ENCODE measurements at places on chromosomes 12 and 14. TPM values are rescaled to one million over a fixed set of nuclear protein-coding genes. Genes with fewer than 3 reads are reported as not detected.

DNA sequence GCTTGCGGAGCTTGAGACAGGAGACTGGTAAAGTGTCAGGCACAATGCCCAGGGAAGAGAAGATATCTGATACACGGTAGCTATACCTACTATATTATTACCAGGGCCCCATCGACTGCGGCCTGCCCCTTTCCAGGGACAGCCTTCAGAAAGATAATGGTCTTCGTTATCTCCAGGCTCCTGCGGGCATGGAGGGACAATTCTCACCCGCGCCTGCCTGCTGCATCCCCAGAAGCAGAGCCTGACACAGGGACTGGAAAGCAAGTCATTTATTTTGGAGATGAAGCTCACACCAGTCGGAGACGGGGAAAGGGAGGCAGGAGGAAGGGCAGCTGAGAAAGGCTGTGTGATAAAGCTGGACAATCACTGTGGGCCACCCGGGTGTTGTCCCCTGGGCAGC is 67.9 kb upstream of the FAM222A start:
- H3K36me3 ChIP-seq: no peaks in the 10 kb centered on the region
- DNase-seq: no peak
- H3K4me1 ChIP-seq: no peaks in the 10 kb centered on the region
- no peaks in the 10 kb centered on the region for H3K27me3 ChIP-seq
- H3K4me3 ChIP-seq: no peak overlapping the region
- no peak overlapping the region for H3K27ac ChIP-seq

GRCh38 chr12:85825746-85826145 is 10.5 kb downstream of the RASSF9 start:
- H3K27me3 ChIP-seq: no peaks in the 10 kb centered on the region
- no peak for DNase-seq

CDK2 gene
- 60.8 TPM for total RNA-seq

DNA sequence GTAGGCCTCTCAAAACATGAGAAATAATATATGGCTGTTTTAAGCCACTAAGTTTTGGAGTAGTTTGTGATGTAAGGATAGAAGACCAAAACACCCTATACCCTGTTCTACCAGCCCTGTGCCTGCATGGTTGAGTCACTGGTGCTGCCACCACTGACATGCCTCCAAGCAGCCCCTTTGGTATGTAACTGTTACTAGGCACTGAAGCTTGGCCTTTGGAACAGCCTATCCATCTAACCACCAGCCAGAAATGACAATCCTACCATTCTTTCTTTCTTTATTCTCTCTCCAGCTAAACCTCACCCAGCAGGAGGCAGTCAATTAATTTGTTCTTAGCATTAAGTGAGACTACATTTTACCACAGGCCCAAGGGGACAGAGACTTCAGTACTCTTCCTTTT is 240.3 kb downstream of the MSRB3 start:
- H3K4me1 ChIP-seq: no peaks in the 10 kb centered on the region
- H3K27ac ChIP-seq: no peak overlapping the region
- no peaks in the 10 kb centered on the region for H3K27me3 ChIP-seq
- H3K36me3 ChIP-seq: no peaks in the 10 kb centered on the region
- H3K4me3 ChIP-seq: no peak overlapping the region

GRCh38 chr14:61537563-61538463 is 157.5 kb upstream of the HIF1A start:
- no peaks in the 10 kb centered on the region for H3K27me3 ChIP-seq
- peaks cover 6% of the 10 kb centered on the region for H3K4me1 ChIP-seq
- H3K27ac ChIP-seq: peak overlapping the region; percentile 63
- DNase-seq: peak; percentile 56
- no peak overlapping the region for H3K4me3 ChIP-seq

RHOJ gene
- total RNA-seq: not detected

DNA sequence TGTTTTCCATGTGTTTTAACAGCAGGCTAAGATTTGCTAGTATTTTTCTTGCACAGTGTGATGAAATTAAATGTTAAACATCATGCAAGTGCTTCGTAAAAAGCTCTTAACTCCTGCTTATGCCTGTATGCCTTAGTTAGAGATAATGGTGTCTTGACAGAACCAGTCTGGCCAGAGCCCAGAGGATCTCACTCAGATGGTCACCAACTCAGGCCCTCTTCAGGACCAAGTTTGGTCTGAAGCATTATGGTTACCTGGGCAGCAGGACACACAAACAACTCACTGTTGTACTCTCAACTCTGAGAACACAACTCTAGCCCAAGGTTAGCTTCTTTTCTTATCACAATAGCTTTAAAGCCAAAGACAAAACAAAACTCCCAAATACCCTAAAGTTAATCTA is 115.4 kb downstream of the KIF21A start:
- no peak for DNase-seq
- H3K4me3 ChIP-seq: no peak overlapping the region
- H3K27me3 ChIP-seq: no peaks in the 10 kb centered on the region
- no peak overlapping the region for H3K27ac ChIP-seq

DNA sequence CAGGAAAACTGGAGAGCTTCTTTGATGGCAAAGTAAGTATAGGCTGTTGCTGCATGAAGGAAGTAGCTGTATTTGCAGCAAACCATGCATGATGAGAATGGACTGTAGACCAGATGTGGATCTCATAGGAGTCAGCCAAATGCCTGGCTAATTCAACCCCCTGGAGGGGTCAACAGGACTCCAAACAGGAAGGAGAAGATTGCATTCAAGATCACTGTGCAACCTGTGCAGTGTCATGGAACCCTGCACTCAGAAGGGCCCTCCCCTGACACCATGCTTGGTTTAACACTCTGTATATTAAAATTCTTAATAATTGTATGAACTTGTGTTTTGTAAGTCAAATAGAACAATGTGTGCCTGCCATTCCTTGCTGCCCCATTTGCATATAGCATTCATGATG is 225.1 kb upstream of the FSCB start:
- H3K4me3 ChIP-seq: no peak overlapping the region
- no peak for DNase-seq
- no peaks in the 10 kb centered on the region for H3K4me1 ChIP-seq
- no peaks in the 10 kb centered on the region for H3K36me3 ChIP-seq
- H3K27ac ChIP-seq: no peak overlapping the region

- H3K4me1 ChIP-seq: no peaks in the 10 kb centered on the region
- H3K4me3 ChIP-seq: no peak overlapping the region
- peaks cover 18% of the 10 kb centered on the region for H3K36me3 ChIP-seq
- no peak overlapping the region for H3K27ac ChIP-seq
- no peak for DNase-seq
These were observed 674.3 kb downstream of the TMEM121 start for GRCh38 chr14:106200541-106201315.

TIMELESS gene
- 68.0 TPM for total RNA-seq

DNA sequence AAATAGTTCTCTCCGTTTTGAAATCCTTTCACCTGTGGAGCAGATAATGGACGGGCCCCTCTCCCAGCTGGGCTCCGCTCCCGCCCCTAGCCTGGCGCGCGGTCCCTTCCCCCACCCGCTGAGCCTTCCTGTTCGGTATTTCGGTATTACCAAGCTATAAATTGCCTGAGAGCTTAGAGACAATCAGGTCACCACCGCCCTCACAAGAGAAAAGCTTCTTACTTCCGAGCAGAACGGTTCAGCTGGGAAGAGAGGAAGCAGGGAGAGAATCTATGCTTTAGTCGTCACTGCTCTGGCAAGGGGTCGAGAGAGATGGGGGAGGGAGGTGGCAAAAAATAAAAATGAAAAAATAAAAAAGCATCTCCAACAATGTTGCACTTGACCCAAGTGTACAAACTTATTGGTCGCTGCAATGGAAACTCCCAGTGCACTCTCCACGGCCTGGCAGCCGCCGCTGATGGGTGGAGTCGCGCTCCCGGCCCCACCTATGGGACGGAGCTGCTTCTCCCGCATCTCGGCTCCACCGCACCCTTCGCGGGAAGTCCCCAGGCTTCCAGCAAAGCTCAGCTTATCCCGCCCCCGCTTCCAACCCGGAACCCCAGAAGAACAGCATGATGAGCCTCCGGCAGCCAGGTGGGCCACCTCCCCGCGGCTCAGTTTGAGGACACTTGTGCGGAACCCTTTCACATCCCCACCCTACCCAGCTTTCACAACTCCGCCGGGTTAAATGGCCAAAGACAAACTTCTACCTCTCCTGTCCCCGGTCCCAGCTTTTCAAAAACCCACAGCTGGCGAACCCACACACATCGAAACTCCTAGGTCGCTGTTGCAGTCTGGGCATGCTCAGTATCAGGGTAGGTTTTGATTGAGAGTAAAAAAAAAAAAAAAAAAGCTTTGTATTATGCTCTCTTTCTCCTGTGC is 832 bp upstream of the SYT1 start:
- H3K4me3 ChIP-seq: peak overlapping the region; percentile 95
- no peaks in the 10 kb centered on the region for H3K27me3 ChIP-seq
- DNase-seq: peak; percentile 90
- H3K27ac ChIP-seq: peak overlapping the region; percentile 46

FRMD6 gene
- total RNA-seq: 8.5 TPM

DNA sequence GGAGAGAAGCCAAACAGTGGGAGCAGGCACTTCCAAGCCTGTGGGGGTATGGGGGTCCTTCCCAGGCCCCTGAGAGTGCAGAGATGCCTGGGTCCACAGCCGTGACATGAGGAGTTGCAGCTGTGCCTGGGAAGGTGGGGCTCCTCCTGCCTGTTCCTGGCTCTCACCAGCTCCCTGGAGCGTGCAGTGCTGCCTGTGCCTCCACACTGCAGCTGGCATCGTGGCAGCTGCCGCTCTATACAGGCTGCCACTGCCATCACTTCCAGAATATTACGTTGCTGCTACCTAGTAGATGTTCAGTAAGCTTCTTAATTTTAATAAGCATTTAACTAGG is 223.7 kb downstream of the KCNC2 start:
- H3K27me3 ChIP-seq: no peaks in the 10 kb centered on the region
- no peak overlapping the region for H3K4me3 ChIP-seq
- no peak overlapping the region for H3K27ac ChIP-seq
- no peaks in the 10 kb centered on the region for H3K36me3 ChIP-seq

- H3K27me3 ChIP-seq: no peaks in the 10 kb centered on the region
- H3K4me1 ChIP-seq: no peaks in the 10 kb centered on the region
- H3K27ac ChIP-seq: no peak overlapping the region
- DNase-seq: no peak
- H3K36me3 ChIP-seq: peaks cover 3% of the 10 kb centered on the region
These were observed 602.8 kb downstream of the ALG10 start for GRCh38 chr12:34625116-34625515.

C12orf57 gene
- 195 TPM for total RNA-seq

DNA sequence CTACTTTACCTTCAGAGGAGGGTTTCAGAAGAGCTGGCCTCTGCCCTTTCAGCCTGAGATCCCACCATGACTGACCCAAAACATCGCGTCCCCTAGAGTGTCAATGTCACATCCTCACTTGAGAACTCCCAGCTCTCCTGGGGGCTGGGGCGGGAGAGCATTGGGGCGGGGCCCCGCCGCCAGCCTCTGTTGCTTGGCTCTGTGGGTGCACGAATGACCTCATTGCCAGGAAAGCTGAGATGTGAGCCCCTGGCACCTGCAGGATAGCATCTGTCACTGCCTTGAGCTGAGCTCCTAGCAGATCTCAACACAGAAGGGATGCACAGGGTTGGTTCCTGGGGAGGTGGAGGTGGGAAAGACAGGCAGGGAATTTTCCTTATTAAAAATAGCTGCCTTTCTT is 20.6 kb upstream of the MYL2 start:
- H3K4me1 ChIP-seq: peaks cover 5% of the 10 kb centered on the region
- DNase-seq: peak; percentile 43
- H3K27me3 ChIP-seq: no peaks in the 10 kb centered on the region
- H3K36me3 ChIP-seq: peaks cover 45% of the 10 kb centered on the region
- no peak overlapping the region for H3K4me3 ChIP-seq
- no peak overlapping the region for H3K27ac ChIP-seq

DNA sequence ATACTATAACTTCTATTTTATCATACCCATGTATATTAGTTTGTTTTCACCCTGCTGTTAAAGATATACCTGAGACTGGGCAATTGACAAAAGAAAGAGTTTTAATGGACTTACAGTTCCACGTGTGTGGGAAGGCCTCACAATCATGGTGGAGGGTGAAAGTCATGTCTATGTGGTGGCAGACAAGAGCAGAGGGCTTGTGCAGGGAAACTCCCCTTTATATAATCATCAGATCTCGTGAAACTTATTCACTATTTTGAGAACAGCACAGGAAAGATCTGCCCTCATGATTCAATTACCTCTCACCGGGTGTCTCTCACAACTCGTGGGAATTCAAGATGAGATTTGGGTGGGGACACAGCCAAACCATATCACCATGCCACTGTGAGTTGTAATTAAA is 135.8 kb downstream of the SYNE2 start:
- no peak overlapping the region for H3K4me3 ChIP-seq
- H3K27ac ChIP-seq: no peak overlapping the region
- peaks cover 3% of the 10 kb centered on the region for H3K36me3 ChIP-seq
- no peaks in the 10 kb centered on the region for H3K27me3 ChIP-seq
- no peaks in the 10 kb centered on the region for H3K4me1 ChIP-seq

DNA sequence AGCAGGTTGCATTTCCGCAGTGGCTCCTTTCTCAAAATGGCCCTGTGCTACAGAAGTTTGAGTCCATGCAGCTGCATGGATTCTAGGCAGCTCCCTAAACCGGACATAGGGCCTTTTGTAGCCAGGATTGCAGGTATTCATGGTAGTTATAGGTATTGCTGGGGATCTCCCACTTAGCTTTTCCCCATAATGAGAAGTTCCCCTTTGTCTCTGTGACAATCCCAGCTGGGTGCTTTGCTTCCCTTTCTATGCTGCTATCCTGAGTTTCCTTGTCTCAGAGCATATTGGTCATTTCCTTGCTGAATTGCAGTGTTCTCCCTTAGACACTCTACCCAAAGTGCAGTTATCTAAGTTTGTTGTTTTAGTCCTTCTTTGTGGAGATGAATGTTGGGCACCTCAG is 120.9 kb upstream of the MIS18BP1 start:
- DNase-seq: no peak
- H3K36me3 ChIP-seq: no peaks in the 10 kb centered on the region
- H3K27ac ChIP-seq: no peak overlapping the region
- H3K27me3 ChIP-seq: no peaks in the 10 kb centered on the region

ANAPC7 gene
- total RNA-seq: 87.7 TPM

POTEG gene
- not detected for total RNA-seq

ADAMTS20 gene
- total RNA-seq: 2.1 TPM

DNA sequence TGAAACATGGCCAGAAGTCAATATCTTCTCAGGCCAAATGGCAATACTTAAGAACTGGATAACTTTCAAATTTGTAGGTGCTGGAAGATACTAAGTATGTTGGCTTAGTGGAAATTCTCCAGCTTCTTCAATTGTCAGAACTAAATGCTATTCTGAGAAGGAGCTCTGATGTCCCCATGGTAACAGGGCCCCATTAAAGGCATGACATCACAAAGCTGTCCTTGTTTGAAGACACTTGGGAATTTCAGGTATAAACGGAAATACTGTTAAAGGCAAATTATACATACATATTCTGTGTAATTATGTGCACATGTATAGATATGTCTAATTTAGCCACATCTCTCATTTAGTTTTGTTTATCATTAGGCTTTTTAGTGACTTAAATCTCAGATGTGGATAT is 210.0 kb upstream of the SEL1L start:
- no peak overlapping the region for H3K4me3 ChIP-seq
- no peaks in the 10 kb centered on the region for H3K27me3 ChIP-seq
- H3K27ac ChIP-seq: no peak overlapping the region

RNASE3 gene
- not detected for total RNA-seq

- peaks cover 4% of the 10 kb centered on the region for H3K4me1 ChIP-seq
- no peak overlapping the region for H3K4me3 ChIP-seq
- no peak for DNase-seq
- H3K27ac ChIP-seq: no peak overlapping the region
These were observed 458.1 kb downstream of the PCNX1 start for GRCh38 chr14:71365361-71365760.
